ENCODE measurements at places on chromosomes 2 and 18.
A peak's percentile ranks its signal among the peaks of the same experiment; 100 is the strongest.

- DNase-seq: no peak
Observed at GRCh38 chr2:102057502-102058292, 65.9 kb downstream of the IL1R2 start.

DNA sequence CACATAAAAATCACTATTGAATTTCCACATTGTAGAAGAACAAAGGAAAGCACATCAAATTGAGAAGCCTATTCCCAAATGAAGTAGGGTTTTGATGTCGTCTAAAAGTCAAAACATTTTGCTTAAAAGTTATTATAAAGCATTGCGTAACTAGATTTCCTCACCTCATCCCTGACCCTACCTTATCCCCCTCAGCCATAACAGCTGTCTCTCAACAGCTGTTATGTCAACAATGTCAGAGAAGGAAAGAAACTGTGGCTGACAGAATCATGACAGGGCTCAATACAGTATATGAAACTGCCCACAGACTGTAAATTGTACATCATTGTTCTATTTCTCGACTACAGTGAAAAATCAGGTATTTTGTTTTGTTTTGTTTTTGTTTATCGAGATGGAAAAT, 63.0 kb upstream of the ACVR1C start:
- DNase-seq: no peak

- DNase-seq: no peak
Observed at GRCh38 chr2:173881461-173881860, 83.7 kb downstream of the SP3 start.

GRCh38 chr2:25174192-25174861, 5.9 kb upstream of the POMC start:
- no peak for DNase-seq

DNA sequence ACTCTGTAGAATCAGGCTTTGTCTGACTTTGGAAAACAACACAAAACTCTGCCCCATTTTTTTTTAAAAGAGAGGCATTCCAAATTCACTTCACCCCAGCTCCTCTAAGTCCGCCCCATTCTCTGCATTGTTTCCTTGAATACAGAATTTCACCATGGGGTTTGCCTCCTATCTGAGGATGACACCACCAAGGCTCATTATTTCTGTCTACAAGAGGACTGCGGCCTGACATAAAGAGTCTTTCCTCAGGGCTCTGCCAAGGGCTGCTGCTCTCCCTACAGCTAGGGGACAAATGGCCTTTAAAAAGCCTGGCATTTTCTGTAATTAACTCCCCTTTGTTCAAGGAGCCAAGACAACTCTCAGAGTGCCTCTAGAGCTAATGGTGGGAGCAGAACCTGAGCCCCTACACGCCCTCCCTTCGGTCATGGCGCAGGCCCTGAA, 4.6 kb downstream of the CHST10 start:
- DNase-seq: no peak

GRCh38 chr2:136334967-136335366, 217.0 kb upstream of the CXCR4 start:
- no peak for DNase-seq

GRCh38 chr18:48396561-48396960, 12.6 kb downstream of the ZBTB7C start:
- DNase-seq: no peak

- DNase-seq: no peak
Observed at GRCh38 chr2:214261683-214262082, 149.2 kb upstream of the VWC2L start.

- DNase-seq: no peak
Observed at GRCh38 chr2:113822087-113822815, 65.8 kb upstream of the SLC35F5 start.

DNA sequence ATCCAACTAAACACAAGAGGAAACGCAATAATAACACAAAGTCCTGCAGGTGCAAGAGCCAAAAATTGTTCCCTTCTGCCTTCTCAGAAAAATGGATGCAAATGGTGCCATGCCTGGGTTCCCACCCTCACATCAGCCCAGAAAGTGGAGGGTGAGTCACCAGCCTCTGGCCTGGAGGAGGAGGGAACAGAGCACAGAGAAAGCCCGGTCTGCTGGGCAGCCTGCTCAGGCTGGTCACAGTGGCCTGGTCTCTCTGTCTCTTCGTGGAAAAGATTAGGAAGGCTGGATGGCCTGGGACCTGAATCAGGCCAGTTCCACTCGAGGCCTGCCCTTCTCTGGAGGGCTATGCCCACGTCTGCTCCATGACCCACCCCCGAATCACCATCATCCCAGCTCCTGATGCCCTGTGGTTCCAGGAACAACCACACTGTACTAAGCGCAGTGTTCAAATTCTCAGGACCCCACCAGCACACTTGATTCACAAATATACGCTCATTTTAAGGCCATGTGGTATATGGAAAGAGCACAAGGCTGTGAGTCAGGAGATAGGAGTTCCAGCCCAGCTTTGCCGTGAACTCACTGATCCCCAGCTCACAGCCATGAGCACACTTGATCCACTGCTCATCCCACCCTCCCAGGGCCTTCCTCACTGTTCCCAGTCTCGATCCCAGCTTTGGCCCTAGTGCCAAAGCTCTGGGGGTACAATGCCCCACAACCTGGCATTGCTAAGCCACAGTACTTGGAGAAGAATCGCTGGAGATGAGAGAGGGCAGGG, 82.1 kb downstream of the ZBTB7C start:
- DNase-seq: no peak

GRCh38 chr18:36078751-36079529, 11.6 kb upstream of the RPRD1A start:
- no peak for DNase-seq

DNA sequence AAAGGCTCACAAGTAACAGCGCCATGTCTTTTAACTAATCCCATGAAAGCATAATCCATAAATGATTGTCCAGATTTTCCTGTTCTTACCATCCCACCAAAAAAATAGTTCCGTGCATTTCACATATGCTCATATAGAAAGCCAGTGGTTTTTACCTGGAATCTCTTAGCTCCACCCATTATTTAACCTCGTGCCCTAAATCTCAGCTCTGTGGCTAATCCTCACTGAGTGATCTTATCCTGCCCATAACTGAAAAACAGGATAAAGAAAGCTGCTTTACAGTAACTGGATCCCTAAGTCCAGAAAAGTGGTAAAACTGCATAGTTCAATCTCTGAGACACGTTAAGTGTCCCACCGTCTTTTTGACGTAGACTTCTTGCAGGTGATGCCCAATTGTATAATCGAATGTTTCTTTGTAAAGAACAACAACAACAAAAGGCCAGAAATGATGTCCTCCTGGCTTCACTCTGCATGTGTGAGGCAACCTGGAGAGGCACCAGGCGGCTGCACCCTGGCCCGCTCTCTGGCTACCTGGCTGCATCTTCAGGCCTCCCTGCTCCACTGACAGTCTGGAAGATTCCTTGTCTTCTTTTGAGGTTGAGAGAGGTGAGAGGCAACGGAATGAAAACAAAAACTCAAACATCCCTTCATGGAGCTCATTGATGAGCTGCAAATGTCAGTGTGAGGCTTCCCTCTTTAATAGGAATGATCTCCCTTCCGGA, 38.6 kb downstream of the FEZ2 start:
- no peak for DNase-seq

GRCh38 chr2:38148501-38148900, 72.5 kb upstream of the CYP1B1 start:
- DNase-seq: no peak

DNA sequence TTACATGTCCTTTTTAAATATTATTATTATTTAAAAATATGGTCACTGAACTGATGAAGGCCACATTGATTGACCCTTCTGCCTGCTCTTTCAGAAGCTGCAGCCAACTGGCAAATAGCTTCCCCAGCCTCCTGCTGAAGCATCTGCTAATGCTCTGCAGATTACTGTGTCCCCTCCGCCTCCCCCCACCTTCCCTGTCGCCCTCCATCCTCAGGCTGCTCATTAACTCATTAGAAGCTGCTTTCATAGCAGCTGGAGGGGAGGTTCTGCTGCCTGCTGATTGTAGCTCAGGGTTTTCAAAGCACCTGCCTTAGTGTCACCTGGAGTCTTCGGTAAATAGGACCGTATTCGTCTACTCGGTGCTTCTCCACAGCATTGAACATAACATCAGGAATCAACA, 24.8 kb upstream of the LMAN1 start:
- no peak for DNase-seq

GRCh38 chr2:228841877-228842276, 429.2 kb downstream of the PID1 start:
- no peak for DNase-seq

GRCh38 chr2:39513641-39514094, 76.6 kb upstream of the MAP4K3 start:
- DNase-seq: no peak

DNA sequence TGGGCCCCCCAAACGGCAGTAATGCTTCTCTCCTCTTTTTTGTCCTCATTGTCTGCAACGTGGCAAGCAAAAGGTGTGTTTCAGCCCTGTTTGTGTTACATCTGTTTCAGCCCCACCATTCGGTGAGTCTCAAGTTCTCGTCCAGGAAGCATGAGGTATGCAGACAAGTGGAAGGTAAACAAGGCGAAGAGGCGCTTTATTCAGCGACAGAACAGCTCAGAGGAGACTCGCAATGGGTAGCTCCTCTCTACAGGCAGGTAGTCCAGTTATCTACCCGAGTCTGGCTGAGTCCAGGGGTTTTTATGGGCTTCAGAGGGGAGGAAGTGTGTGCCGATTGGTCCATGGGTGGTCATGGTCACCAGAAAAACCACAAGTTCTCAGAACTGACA, 733.4 kb upstream of the CDH7 start:
- DNase-seq: no peak

DNA sequence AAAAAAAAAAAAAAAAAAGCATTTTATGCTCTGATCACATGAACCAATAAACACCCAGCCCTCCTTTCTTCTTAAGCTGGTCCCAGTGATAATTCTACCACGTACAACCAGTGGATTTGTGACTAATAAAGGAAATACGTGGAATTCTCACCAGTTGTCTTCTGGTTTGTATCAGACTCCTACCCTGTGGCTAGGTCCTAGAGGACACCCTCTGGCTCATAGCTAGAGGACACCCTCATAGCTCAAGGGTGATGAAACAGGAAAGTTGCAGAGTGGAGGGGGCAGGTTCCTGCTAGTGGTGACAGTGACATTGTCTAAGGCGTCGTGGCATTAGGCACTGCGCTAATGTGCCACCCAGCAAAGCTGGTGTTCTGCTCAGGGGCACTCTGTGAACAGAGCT, 167.8 kb downstream of the BCL11A start:
- no peak for DNase-seq

DNA sequence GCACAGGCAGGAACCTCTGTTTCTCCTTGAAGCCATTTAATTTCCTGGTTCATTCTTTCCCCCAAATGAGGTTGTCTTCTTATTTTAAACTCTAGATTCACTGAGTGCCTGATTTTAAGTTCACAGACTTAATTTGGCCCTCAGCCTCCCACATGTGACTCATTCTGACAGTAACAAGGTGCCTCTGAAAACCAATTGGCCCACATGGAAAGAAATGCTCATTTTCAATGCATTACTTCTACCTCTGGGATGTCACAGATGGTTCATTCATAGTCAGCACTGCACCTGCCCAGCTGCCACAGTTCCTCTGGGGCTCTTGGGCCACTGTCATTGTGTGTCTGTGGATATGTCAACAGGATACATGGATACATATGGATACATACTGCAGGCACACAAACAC, 140.4 kb upstream of the CAPN13 start:
- no peak for DNase-seq

DNA sequence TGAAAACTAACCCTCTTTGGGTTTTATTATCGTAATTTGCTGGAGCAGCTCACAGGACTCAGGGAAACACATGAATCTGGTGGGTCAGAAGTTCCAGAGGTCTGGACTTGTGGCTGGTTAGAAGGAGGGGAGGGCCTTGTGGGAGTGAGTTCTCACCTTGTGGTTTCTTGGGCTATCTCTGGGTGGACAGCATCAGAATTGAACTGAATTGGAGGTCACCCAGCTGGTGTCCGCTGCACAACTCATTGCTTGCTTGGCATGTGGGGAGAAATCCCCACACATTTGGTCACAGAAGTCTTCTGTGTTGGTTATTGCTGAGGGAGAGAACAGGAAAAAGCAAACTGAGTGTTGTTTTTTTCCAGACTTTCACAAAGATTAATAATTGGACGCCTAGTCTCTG, 27.5 kb downstream of the ZNF892 start:
- no peak for DNase-seq

- DNase-seq: no peak
Observed at GRCh38 chr2:29106256-29106655, 9.0 kb upstream of the CLIP4 start.

- no peak for DNase-seq
Observed at GRCh38 chr2:38666556-38666910, 619 bp downstream of the GALM start.

DNA sequence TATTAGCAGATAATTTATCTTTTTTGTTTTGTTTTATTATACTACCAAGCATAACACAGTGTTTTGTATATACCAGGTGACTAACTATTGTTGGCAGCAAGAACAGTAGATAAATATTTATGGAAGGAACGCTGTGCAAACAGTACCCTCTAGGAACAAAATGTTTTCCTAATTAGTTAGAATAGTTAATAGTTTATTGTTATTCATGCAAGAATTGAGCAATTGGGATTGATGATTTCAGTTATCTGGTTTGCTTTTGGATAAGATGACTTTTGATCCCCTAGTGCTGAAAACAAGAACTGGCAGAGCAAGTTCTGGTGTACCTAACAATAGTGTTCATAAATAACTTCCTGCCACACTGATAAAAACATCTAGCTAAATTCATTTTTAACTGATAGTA, 323.3 kb downstream of the TGIF1 start:
- no peak for DNase-seq

DNA sequence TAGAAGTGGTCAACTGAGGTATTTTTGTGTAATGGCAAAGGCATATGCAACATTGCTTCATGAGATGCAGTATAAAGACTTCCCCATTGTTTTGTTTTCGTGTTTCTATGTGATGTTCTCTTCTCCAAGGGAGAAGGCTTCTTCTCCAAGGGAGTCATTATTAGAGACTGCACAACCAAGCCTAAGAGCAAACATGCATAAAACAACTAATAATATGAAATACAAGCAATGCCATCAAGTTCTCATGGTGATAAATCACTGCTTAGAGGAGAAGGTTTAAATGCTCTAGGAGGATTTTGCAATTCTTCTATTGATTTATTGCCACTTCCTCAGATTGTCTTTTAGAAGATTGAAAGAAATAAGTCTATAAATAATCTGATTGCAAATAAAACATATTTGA, 524.4 kb downstream of the IRS1 start:
- DNase-seq: no peak

- peak; percentile 10 for DNase-seq
Observed at GRCh38 chr18:23337599-23338444, 115.3 kb upstream of the RIOK3 start.

GRCh38 chr2:239661334-239662312, 260.8 kb upstream of the HDAC4 start:
- DNase-seq: no peak

DNA sequence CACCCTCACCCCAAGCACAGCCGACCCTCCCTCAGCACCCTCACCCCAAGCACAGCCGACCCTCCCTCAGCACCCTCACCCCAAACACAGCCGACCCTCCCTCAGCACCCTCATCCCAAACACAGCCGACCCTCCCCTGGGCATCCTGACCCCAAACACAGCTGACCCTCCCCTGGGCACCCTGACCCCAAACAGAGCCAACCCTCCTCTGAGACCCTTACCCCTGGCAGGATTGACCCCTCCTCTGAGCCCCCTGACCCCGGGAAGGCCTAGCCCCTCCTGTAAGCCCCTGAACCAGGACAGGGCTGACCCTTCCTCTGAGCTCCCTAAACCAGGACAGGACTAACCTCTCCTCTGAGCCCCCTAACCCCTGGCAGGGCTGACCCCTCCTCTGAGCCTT, 84.4 kb upstream of the RAB6C start:
- DNase-seq: no peak

All from NCI-H187 (cell line).